ENCODE measurements at places on chromosomes 12 and 14.
A peak's percentile ranks its signal among the peaks of the same experiment; 100 is the strongest.

DNA sequence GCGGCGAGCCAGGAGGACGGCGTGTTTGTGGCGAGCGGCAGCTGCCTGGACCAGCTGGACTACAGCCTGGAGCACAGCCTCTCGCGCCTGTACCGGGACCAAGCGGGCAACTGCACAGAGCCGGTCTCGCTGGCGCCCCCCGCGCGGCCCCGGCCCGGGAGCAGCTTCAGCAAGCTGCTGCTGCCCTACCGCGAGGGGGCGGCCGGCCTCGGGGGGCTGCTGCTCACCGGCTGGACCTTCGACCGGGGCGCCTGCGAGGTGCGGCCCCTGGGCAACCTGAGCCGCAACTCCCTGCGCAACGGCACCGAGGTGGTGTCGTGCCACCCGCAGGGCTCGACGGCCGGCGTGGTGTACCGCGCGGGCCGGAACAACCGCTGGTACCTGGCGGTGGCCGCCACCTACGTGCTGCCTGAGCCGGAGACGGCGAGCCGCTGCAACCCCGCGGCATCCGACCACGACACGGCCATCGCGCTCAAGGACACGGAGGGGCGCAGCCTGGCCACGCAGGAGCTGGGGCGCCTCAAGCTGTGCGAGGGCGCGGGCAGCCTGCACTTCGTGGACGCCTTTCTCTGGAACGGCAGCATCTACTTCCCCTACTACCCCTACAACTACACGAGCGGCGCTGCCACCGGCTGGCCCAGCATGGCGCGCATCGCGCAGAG lies 873 bp downstream of the PLXNC1 start:
- DNase-seq, result peak; percentile 42

GRCh38 chr12:117212563-117213190 lies 22.4 kb upstream of the FBXO21 start:
- DNase-seq, result peak; percentile 83

- no peak for DNase-seq
Observed at GRCh38 chr12:129257524-129257923, 404.2 kb downstream of the GLT1D1 start.

GRCh38 chr14:80233470-80234089 lies 22.3 kb upstream of the DIO2 start:
- no peak for DNase-seq

DNA sequence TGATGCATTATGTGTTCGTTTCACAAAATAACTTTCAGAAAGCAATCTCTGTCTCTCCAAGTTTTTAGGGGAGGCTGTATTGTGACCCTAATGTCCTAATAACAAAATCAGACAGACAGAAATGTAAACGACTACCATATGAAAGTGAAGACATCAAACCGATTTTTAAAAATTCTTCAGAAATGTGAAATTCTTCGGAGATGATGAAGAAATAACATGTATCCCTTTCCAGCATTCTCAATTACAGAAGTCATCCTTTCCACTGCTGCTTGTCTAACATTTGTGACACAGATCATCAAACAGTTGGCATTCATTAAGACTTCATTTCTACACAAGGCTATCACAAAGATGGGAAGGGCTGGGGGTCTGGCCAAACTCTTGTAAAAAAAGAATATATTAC lies 41.0 kb downstream of the DMAC2L start:
- no peak for DNase-seq

Data from activated naive CD4-positive, alpha-beta T cell treated with anti-CD3 and anti-CD28 coated beads for 36 hours (primary cell).